ENCODE measurements at places on chromosomes 7 and 10.

GRCh38 chr10:98169379-98169778 lies 34.9 kb downstream of the R3HCC1L start:
- DNase-seq = no peak

- DNase-seq = no peak
These were observed 12.5 kb downstream of the ITPRIP start for GRCh38 chr10:104325436-104326435.

DNA sequence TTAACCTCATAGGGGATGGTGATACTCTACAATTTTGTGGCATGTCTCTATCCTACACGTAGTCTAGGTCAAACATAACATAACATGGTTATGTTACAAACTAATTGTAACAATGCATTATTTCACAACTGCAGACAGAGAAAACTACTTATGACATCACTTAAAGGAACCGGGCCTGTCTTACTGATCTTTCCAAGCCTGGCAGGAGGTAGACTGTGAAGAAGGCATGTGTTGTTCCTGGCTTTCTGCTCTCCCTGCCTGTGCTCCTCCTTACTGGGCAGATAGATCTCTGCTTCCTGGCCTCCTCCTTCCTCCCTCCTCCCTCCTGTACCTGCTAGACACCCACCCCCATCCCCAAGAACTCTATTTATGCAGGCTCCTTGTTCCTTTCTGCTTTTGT lies 5.4 kb downstream of the CACNB2 start:
- DNase-seq = no peak

- DNase-seq = peak; percentile 30
These were observed 41.3 kb downstream of the AVL9 start for GRCh38 chr7:32536585-32536984.

DNA sequence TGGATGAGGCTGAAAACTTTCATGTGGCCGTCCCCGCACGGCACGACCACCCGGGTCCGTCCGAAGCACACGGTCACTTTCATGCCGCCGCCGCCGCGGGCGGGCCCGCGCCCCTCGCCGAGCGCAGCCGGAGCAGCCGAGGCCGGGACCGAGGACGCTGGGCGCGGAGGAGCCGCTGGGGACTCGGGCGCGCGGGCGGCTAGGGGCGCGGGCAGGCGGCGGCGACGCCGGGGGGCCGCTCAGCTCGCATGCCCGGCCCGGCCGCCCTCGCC lies 247 bp downstream of the PARD3 start:
- DNase-seq = no peak

- DNase-seq = no peak
These were observed 108.0 kb upstream of the PPP2R2D start for GRCh38 chr10:131792809-131793208.

GRCh38 chr7:154640266-154640865 lies 362.6 kb downstream of the PAXIP1 start:
- no peak for DNase-seq

DNA sequence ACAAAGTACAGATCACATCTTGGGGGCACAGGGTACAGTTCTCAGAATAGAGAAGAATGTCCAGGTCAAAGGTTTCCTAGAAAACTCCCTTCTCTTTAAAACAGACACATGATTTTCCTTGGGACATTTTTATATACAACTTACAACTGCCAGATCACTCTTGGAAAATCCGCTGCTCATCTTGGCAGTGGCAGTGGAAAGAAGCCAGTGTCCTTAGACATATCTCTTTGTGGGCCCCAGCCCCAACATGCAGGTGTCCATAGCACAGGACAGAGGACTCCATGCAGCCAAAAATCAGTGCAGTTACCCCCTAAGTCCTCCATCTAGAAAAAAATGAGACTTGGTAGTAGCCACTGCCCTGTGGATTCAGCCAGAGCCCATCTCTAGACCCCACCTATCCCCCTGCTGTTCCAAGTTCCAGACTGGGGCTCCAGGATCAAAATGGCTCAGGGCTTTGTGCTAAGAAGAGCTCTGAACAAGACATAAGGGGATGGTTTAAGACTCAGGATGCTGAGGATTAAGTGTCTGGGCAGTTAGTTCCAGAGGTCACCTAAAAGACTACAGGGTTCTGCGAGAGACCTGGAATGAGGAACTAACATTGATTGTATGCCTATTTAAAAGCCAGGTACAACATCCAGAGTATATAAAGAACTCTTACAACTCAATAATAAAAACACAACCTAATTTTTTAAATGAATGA lies 34.4 kb downstream of the HIPK2 start:
- DNase-seq = no peak

DNA sequence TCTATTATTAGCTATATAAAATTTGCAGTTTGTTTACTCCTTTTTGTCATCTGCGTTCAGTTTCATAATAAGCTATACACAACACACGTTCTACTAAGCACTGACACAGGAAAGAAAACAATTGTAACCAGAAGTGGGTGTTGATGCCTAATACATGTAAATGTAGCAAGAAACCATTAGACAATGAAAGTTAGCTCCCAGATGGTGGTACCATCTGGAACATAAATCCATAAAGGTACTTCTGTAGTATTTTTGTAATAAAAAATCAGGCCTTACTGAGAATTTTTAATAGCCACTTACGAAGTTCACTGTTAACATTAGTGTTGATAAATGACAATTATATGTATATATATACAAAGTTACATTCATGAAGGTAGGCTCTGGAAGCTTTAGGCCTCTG lies 194.7 kb downstream of the KCND2 start:
- no peak for DNase-seq

DNA sequence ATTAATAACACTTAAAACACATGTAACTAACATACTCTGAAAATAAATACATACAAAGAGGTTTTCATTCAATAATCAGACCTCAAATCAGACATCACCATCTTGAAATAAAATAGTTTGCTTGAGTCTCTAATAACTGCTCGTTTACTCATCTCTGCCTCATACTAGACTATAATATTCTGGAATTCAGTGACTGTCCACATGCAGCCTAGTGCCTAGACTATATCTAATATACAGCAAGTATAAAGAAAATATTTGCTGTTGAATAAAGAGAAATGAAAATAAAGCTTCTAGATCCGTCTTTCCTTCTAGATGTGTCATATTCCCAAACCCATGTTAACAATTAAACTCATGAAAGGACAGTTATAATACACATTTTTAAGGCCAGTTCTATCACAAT lies 236.3 kb upstream of the LRRN3 start:
- no peak for DNase-seq

GRCh38 chr10:44389150-44389549 lies 4.3 kb upstream of the CXCL12 start:
- DNase-seq = no peak

DNA sequence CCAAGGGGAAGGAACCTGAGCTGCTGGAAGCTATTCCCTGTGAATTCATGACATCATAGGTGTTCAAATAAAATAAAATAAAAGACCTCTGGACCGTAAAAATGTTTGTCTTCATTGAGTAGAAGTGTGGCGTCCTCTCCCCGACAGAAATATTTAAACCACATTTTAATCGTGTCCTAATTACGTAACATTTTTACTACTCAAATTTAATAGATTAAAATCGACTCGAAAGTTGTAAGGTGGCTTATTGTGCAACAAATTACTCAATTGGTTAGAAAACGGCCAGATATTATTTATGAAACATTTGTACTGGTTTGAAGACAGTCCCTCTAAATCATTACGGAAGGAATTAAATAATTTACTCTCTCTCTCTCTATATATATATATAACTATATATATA lies 15.5 kb upstream of the NCAPG2 start:
- no peak for DNase-seq
